Stimulated activated CD8-positive, alpha-beta memory T cell treated with anti-CD3 and anti-CD28 coated beads, Interleukin-2, amount 100 ng/mL, for 48 hours (primary cell): ENCODE measurements at places on chromosomes 1 and 21.

DNA sequence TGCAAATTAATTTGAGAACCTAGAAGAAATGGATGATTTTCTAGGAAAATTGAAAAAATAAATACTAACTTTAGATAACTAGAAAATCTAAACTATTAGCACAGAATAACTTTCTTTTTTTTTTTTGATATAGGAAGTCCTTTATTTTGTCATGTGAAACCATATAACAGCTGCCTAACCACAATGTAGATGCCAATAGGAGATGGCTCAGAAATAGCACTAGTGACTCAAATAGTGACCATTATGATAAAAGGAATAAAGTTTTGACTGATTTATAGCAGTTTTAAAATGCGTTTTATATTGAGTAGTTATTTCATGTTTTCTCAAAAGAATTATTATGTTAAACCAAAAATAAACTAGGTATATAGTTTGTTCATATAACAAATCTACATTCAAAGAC, 158.0 kb upstream of the CACYBP start:
- DNase-seq, result no peak

DNA sequence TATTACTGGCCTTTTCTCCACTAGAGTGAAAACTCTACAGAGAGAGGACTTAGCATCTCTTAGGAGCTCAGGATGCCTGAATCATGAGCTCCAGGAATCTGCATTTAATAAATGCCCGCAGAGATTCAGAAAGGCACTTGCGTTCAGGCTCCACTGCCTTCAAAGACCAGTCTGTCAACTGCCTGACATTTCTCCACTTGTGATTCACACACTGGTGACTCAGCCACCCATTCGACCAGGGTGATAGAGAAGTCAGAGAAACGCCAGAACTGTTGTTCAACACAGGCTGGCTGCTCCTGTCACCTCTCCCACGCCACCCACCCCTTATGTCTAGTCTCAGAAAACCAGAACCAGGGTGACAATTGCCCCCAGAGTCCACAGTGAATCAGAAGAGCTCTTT, 26.9 kb upstream of the LBR start:
- peak; percentile 71 for DNase-seq

- DNase-seq, result no peak
Observed at GRCh38 chr1:221016751-221017150, 137.5 kb downstream of the HLX start.

GRCh38 chr21:36075953-36076352, 6.1 kb downstream of the CBR1 start:
- DNase-seq, result no peak

GRCh38 chr1:42533101-42533863, 70.2 kb downstream of the CCDC30 start:
- DNase-seq, result no peak

GRCh38 chr1:32388641-32389040, 5.6 kb downstream of the BSDC1 start:
- DNase-seq, result no peak

- DNase-seq, result no peak
Observed at GRCh38 chr1:183195142-183195574, 9.1 kb downstream of the LAMC2 start.

GRCh38 chr1:209723756-209724693, 19.4 kb downstream of the HSD11B1 start:
- peak; percentile 17 for DNase-seq

DNA sequence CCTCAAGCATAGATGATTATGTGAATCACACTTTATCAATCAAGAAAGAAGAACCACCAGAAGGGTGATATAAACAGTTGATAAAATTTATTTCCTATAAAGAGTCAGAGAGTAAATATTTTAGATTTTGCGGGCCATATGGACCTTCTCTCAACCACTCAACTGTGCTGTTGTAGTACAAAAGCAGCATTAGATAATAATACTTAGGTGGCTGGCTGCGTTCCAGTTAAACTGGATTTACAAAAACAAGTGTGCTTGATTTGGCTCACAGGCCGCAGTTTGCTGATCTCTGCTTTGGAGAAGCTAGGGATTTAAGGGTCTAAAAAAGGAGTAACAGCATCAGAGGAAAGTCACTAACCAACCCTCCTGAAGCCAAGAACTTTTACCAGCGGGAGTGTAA, 1406.0 kb downstream of the KCNT2 start:
- DNase-seq, result no peak

DNA sequence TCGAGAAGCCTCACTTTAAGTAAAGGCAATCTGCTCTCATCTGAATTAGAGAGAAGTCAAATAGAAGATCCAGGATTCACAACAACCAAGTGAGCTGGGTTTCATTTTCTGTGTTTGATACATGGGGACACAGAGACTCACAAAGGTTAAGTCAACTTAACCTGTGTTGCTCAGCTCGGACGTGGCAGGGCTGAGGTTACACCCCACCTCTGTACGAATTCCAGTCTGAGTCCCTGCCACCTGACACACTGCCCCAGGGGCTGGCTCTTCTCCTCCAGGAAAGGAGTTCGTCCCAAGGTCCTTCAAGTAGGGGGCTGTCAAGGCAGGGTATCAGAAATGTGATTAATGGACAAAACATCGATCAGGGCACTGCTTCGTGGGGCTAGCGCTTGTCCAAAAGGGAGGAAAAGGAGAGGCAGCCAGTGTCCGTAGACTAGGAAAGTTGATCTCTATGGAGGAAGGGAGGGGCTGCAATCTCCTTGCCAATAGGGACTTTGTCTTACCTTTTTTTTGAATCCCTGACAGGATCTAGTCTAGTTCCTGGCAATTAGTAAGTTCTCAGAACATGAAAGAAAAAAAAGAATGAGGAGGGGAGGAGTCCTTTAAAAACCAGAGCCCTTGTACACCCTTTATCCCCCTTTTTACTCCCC, 116.4 kb downstream of the CNIH3 start:
- DNase-seq, result no peak

GRCh38 chr1:181101581-181102226, 13.2 kb downstream of the IER5 start:
- DNase-seq, result no peak

- peak; percentile 73 for DNase-seq
Observed at GRCh38 chr1:212683357-212683722, 16.3 kb downstream of the BATF3 start.

DNA sequence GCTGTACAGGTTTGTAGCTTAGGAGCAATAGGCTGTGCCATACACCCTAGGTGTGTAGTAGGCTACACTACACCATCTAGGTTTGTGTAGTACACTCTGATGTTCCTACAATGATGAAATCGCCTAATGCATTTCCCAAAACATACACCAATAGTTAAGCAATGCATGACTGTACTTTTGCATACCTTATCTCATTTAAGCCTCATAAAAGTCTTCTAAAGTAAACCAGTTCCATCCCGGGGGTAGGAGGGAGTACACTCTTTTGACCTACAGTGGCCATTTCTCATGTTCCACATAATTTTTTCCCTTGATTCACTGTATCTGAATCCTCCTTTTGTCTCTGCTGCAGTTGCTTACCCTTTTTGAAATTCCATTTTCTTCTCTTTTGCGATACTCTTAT, 12.2 kb downstream of the TRMT13 start:
- DNase-seq, result no peak

DNA sequence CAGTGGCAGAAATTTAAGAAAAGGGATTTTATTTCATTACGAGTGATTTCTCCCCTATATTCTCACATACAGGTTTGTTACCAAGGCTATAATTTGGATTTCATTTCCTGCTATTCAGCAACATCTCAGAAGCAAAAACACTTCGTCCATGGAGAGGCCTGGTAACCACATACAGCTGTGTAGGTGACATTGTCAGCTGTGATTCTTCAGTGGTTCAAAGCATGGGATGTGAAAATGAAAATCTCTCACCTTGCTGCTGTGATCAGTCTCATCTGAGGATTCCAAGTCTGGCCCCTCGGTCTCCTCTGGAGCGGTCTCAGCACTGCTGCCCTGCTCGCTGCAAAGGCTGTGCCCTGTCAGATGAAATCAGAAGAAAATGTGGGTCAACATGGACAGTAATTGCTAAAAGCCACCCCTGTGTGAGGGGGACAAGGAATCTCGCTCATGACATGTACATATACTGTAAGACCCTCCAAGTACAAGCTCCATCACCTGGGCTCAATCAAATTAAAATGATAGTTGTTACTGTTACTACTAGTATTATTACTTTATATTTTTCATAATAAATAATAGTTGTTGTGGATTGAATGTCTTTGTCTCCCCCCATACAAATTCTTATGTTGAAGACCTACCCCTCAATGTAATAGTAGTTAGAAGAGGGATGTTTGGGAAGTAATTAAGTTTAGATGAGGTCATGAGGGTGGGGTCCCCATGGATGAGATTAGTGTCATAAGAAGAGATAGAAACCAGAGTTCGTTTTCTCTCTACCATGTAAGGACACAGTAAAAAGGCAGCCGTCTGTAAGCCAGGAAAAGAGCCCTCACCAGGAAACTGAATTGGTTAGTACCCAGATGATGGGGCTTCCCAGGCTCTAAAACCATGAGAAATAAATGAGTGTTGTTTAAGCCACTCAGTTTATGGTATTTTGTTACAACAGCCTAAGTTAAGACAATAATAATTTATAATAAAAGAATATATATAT, 126.7 kb upstream of the KRTAP19-8 start:
- DNase-seq, result no peak

DNA sequence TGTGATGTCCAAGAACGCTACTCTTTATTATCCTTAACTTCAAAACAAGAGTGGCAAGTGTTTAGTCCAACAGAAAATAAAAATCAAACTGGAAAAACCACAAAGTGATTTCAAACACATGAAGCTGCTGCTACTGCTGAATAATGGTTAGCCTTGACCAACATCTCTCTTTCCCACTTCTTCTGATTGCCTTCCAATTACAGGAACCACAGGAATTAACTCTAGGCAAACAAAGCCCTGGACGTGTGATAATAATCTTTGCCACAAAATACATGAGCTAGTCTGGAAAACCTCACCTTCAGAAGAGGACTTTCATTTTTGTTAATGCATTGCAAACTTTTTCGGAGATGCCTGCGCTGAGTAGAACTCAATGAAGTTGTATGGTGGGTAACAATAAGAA, 48.6 kb upstream of the COL11A1 start:
- DNase-seq, result no peak

- DNase-seq, result no peak
Observed at GRCh38 chr1:244353551-244354091, 98.1 kb downstream of the ADSS2 start.

DNA sequence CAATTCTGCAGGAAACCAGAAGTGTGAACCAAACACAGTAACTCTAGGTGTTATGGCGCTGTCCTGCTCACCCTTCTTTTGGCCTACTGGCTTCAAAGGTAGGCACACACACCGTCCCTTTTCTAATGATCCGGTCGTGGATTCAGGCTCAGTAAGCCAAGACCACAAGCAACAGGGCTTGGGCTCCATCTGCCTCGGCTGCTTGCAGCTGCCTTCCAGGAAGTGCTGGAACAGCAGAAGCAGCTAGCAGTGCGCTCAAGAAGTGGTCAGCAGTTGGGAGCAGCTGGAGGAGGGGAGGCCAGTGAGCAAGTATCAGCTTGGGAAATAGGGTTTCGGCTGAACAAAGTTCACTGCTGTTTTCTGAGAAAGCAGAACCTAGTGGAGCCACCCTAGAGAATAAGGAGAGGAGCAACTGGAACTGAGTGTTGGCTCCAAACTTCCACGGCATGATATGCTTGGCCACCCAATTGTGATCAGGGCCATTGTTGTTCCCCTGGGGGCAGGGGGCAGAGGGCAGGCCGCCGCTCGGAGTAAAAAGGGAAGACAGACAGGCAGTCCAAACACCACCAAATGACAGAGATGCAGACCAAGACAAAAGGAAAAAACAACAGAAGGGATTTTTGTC, 173.4 kb downstream of the TOMM20 start:
- no peak for DNase-seq

DNA sequence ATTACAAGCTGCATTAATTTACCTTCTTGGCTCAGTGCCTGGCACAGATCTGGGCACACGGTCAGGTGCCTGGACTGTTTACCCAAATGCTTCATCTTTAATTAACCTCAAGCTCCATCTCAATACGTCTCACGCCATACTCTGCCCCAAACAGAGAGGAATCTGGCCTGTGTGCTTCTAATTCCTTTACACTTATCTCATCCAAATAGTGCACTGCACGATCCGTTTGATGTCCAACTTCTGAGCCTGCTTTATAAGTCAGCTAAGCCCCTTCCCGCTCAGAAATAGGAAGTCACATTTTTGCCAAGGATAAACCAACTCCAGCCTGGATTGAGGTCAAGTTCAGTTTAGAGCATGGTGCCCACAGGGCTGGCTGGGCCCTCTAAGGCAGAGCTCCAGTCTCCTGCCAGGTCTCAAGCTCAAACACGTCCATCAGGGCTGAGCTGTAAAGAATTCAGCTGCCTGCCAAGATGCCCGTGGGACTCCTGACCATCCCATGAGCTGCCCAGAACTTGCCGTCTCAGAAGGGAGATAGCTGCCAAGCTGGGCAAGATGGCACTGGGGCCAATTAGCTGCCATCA, 233.5 kb downstream of the TRABD2B start:
- no peak for DNase-seq

DNA sequence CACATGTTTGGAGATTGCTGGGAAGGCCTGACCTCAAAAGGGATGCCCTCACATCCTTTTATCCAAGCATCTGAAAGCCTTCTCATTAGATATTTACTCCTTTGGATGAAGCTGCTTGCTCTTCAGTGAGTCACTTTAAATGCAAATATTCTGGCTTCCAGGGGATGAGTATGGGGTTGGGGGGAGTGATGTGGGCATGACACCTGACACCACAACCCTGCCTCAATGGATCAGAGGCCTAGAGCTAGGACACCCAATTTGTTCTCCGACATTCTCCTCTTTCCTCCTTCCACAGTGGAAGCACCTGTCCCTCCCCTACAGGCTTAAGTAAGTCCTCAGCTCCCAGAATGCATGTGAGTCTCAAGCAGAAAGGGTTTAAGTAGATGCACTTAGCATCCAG, 238.3 kb downstream of the OMA1 start:
- no peak for DNase-seq

- no peak for DNase-seq
Observed at GRCh38 chr1:235817101-235817728, 49.5 kb downstream of the LYST start.

- DNase-seq, result peak; percentile 80
Observed at GRCh38 chr1:156920233-156921052, at the start of gene LRRC71. Gene LRRC71 (plus strand): TSS chr1:156920632. CDS start chr1:156920804, 172 bp downstream.

- peak; percentile 20 for DNase-seq
Observed at GRCh38 chr1:115112496-115113375, 23.4 kb upstream of the TSPAN2 start.

DNA sequence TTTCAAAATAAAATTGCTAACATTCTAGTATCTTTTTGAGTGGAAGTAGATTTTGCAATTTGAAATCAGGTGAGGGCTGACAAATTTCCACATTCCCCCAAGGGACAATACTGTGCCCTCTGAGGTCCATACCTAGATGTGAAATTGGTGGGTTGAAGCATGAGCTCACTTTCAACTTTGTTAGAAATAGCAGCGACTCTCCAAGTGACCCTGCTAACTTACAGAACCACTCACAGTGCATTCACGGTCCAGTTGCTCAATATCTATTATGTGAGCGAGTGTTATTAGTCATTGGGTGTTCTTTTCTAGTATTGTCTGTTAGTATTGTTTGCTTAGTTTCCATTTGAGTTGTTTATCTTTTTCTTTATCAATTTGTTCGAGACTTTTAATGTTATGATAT, 53.6 kb upstream of the ASB17 start:
- DNase-seq, result no peak

GRCh38 chr1:184867866-184868689, 106.2 kb downstream of the NIBAN1 start:
- DNase-seq, result no peak

GRCh38 chr1:208476846-208477170, 232.6 kb upstream of the PLXNA2 start:
- DNase-seq, result no peak
